Activated naive CD4-positive, alpha-beta T cell (primary cell): ENCODE measurements at places on chromosomes 12 and 14.

DNA sequence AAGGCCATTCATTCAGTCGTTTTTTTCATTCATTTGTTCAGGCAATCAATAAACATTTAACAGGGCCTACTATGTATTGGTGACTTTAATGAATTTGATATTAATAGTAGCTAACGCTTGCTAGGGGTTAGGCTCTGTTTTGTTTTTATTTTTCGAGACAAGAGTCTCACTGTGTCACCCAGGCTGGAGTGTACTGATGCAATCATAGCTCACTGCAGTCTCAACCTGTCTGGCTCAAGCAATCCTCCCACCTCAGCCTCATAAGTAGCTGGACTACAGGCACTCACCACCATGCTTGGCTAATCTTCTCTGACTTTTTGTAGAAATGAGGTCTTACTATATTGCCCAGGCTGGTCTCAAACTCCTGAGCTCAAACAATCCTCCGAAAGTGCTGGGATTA is 25.6 kb upstream of the MED13L start:
- DNase-seq: no peak

GRCh38 chr14:105058521-105059034 is 6.7 kb downstream of the GPR132 start:
- DNase-seq: no peak

DNA sequence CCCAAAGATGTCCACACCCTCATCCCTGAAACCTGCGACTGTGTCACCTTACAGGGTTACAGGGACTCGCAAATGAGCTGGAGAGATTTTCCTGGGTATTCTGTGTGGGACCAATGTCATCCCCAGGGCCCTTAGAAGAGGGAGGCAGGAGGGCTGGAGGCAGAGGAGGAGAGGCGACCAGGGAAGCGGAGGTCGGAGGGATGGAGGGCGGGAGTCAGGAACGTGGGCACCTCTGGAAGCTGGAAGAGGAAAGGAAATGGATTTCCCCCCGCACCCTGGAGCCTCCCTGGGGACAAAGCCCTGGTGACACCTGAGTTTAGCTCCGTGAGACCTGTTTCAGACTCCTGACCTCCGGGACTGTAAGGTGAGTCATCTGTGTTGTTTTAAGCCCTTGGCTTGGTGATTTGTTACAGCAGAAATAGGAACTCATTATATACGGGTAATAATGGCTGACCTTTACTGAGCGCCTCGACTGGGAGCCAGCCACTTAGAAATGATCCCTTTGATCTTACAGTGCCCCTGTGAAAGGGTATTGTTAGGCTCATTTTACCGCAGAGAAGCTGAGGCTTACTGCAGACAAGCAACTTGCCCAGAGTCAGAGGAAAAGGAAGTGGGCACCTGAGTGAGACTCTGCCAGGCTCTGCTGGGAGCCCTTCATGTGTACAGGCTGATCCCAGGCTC is 29.3 kb upstream of the FZD10 start:
- no peak for DNase-seq

DNA sequence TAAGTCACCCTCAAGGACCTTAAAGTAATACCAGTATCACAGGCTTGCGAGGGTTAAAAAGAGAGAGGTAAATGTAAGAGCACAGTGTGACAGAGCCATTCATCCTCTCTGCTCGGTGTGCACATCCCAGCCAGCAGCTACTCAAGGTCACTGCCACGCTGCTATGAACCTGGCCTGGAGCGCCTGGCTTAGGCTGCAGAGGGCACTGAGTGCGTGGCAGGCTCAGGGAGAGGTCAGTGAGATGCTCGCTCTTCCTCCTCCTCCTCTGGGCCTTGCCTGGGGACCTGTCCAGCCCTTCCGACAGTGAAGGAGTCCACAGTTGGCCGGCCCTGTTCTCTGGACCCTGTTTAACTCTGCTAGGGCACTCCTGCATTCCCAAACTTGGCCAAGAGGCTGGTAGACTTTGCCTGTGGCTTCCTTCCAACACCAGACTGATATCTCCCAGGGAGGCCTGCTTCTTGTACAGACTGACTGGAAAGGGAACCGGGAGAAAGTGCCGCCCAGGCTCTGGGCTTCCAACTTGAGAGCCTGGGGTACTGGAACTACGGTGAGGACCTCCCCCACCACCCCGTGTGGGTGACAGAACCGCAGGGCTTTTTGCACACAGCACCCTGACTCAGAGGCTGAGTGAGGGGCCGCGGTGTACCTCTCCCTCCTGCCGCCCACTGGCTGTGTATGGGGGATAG is 62.6 kb upstream of the CORO1C start:
- DNase-seq: no peak

DNA sequence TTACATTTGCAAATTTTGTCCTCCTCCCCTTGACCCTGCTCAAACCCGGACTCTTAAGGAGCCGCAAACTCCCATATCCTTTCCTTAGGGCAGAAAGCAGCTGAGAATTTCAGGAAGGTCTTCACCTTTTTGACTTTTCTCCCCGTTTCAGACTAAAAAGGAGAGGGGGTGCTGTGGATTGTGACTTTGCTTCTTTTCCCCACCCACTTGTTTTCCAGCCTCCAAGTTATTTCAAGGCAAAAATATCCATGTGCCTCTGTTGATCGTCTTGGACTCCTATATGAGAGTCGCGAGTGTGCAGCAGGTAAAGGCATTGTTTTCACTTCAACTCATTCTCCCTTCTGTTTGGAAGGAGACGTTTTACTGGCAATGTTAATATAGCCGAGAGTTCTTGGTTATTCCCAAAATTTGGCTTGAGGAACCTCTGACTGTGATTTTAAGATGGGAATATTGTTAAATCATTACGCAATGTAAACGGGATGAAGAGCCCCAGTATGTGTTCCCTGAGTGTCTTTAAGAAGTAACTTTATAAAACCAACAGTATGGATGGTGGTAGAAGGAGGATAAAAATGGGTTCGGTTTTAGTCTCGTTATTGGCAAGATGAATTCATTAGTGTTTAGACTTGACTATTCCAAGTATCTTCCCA is 663 bp downstream of the LRRK2 start:
- DNase-seq: no peak

- DNase-seq: no peak
Measured at GRCh38 chr12:102669056-102669455, 188.7 kb upstream of the IGF1 start.

GRCh38 chr12:53952871-53953734 is 1.6 kb upstream of the HOXC12 start:
- no peak for DNase-seq

- peak; percentile 51 for DNase-seq
Measured at GRCh38 chr14:59464486-59465315, 479 bp downstream of the GPR135 start.

DNA sequence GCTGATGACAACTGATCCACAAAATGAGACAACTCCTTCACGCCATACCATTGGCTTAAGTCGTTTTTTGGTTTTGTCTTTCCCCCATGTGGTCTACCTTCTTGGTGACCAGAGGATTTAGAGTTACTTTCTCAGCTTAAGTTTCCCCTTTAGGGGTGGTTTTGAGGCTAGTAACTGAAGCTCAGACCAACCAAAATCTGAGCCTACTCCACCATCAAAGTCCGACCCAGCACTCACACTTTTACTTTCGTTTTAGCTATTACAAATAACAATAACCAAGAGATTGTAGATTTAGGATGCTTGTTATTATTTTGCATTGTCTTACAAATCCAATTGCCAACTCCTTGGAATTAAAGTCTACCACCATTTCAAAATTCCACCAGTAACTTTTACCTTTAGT is 130.6 kb upstream of the MDM1 start:
- DNase-seq: no peak

DNA sequence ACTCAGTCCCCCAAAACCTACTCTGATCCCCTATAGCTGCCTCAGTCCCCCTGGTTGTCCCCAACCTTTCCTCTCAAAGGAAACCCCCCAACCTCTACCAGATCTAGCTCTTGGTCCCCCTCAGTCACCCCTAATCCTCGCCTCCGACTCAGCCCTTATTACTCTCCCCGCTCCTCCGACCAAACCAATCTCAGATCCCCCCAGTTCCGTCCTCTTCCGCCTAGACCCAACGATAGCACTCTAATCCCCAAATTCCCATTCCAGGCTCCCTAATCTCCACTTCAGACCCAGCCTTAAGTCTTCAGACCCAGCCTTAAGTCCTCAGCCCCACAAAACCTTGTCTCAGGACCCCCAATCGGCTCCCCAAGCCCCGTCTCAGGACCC is 612 bp downstream of the VPS37B start:
- DNase-seq: no peak

GRCh38 chr12:46439793-46440511 is 67.4 kb upstream of the SLC38A2 start:
- DNase-seq: no peak

GRCh38 chr12:7788294-7788660 is 925 bp upstream of the NANOG start:
- no peak for DNase-seq

- DNase-seq: no peak
Measured at GRCh38 chr12:100225491-100225890, 24.9 kb downstream of the ACTR6 start.

DNA sequence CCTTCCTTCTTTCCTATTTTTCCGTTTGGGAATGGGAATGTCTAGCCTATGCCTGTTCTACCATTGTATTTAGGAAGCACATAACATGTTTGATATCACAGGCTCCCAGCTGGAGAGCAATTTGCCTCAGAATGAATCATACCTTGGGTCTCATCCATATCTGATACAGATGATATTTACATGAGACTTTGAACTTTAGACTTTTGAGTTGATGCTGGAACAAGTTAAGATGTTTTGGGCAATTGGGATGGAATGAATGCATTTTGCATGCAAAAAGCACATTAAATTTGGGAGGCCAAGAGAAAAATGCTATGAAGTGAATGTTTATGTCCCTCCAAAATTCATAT is 61.9 kb upstream of the BEGAIN start:
- DNase-seq: no peak
